ENCODE measurements at places on chromosomes 1 and 21. TPM values are rescaled to one million over a fixed set of nuclear protein-coding genes. Genes with fewer than 3 reads are reported as not detected.

OPRD1 gene
- total RNA-seq, result 0.02 TPM

RGS13 gene
- total RNA-seq, result not detected

TAS1R1 gene
- total RNA-seq, result not detected

KRTAP19-1 gene
- total RNA-seq, result not detected

C1orf141 gene
- not detected for total RNA-seq

SLC39A1 gene
- 40.3 TPM for total RNA-seq

TARS2 gene
- 44.5 TPM for total RNA-seq

FNBP1L gene
- total RNA-seq, result 0.20 TPM

ADAM15 gene
- 37.2 TPM for total RNA-seq

GFI1 gene
- 55.3 TPM for total RNA-seq

DIO1 gene
- total RNA-seq, result not detected

GJA9 gene
- total RNA-seq, result not detected

C8A gene
- total RNA-seq, result not detected

MNDA gene
- not detected for total RNA-seq

CRP gene
- total RNA-seq, result not detected

FAM177B gene
- total RNA-seq, result not detected

XCL1 gene
- 114 TPM for total RNA-seq

DCDC2B gene
- not detected for total RNA-seq

SHISAL2A gene
- total RNA-seq, result 16.2 TPM

NEK7 gene
- 76.4 TPM for total RNA-seq

PLEKHN1 gene
- 1.0 TPM for total RNA-seq

HEYL gene
- total RNA-seq, result 0.07 TPM

Measured in activated CD8-positive, alpha-beta T cell treated with anti-CD3 and anti-CD28 coated beads for 36 hours (primary cell).